ENCODE measurements at places on chromosomes 3 and 15.

GRCh38 chr3:170553788-170554757 lies 31.8 kb downstream of the SLC7A14 start:
- DNase-seq: no peak

DNA sequence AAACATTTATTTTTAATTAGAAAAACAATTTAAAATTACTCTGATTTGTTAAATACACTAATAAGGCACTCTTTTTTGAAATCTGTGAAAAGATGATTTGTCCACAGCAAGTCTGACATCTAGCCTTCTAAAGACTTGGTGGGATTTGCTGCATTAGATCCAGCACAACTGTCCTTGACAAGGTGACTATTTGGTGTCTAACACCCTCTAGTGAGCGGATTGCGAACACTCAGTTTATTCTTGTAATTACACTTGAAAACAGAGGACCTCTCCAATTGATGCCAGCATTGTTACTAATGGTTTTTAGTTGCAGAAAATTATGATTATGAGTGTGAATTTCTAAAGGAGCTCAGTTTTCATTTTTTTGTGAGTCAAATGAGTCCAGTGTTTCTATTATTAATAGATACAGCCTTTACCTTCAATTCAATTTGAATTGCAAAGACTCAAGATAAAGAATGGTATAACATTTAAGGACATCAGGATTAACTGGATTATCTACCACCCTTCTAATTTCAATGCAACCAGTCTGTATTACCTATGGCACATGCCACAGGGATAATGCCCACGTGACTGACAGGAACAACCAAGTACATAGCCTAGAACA lies 29.7 kb upstream of the STRIT1 start:
- DNase-seq: no peak

GRCh38 chr15:64571857-64572291 lies 111.5 kb downstream of the ZNF609 start:
- DNase-seq: no peak

DNA sequence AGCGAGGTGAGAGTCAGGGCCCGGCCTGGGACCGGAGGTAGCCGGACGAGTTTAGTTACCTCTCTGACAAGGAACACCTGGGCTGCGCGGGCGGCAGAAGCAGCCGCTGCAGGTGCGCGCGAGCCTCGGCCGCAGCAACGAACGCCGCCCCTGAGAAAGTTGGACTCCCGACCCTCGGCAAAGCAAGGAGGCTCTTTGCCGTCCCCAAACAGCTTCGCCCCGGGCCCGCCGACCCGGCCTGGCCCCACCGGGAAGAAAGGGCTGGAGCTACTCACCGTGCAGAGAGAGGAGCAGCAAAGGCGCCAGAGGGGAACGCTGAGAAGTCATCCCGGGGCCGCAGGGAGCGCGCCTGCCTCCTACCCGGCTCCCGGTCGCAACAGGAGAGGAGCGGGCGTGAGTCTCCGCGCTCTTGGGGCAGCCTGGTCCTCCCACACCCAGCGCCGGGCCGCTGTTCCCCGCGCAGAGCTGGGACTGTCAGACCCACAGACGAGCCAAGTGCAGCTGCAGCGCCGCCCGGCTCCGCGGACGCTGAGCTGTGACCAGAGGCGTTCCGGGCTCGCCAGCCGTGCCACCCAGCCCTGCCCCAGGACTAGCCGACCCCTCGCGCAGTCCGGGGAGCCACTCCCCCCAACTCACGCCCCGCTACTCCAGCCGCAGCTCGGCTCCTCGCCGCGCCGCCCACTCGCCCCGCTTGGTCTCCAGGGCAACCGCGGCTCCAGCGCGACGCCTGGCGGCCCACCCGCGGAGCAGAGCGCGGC lies at the start of gene IGSF11:
Gene IGSF11 (minus strand): TSS at position 591 of the 758 bp plus-strand sequence. CDS start 264 bp downstream, at position 327.
- peak; percentile 34 for DNase-seq

DNA sequence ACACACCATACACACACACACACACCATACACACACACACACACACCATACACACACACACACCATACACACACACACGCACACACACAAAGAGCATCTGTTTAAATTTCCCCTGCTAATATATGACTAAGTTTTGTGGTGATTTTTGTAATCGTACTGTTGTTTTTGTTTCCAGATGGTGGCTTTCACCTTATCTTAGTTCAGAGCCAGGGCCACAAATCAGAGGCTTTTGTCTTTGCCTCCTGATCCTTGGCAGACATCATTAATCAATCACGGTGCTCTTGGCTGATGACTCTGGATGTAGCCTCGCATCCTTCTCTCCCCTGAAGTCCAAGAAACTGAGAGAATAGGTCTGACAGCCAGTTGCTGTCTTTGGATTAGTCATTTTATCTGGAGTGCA lies 52.1 kb downstream of the EDEM1 start:
- DNase-seq: no peak

DNA sequence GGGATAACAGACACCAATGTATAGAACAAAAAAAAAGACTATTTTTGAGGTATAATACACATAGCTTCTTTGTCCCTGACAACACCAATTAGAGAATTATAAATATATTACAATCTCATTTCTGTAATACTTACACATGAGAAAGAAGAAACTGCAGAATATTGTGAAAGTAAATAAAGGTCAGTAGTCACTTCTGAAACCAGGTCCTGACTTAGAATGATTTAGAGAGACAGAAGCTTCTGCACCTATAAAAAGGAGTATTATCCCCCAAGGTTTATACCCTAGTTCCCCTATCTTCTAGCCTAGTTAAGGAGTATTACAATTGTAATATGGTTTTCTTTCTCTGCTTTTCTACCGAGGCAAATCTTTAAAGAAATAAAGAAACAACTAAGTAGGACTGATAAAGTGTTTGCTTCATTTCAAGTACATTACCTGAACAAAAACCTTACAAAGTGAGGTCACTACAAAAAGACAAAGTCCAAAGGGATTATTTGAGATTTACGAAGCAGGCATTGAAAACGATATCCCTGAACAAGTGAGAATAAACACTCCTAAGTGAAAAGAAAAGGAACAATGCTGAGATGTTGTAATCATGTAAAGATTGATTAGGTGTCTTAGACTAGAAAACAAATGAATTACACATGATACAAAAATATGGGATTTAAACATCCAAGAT lies 103.0 kb downstream of the GBE1 start:
- DNase-seq: no peak

DNA sequence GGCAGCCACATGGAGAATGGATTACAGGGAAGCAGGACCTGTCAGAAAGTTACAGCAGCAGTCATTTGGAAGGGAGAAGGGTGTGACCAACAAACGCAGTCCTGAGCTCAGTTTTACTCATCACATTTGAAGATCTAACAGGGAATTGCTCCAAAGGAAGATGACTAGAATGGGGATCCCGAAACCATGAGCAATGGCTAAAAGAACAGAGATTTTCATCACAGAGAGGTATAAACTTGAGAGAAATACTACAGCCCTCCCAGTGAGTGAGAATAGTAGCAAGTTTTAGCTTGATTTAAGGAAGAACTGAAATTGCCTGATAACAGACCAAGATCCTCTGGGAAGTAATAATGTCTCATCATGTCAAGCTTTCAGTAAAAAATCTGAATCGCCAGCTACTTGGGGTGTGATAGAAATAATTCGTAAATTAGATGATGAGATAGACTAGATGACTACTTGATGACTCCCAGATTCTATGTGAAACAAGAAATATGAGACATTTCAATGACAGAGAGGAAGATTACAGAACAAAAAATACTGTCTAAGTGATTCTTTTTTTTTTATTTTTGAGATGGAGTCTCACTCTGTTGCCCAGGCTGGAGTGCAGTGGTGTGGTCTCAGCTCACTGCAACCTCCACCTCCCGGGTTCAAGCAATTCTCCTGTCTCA lies 16.9 kb downstream of the CD47 start:
- no peak for DNase-seq

GRCh38 chr3:178382449-178383061 lies 153.7 kb upstream of the KCNMB2 start:
- DNase-seq: no peak

DNA sequence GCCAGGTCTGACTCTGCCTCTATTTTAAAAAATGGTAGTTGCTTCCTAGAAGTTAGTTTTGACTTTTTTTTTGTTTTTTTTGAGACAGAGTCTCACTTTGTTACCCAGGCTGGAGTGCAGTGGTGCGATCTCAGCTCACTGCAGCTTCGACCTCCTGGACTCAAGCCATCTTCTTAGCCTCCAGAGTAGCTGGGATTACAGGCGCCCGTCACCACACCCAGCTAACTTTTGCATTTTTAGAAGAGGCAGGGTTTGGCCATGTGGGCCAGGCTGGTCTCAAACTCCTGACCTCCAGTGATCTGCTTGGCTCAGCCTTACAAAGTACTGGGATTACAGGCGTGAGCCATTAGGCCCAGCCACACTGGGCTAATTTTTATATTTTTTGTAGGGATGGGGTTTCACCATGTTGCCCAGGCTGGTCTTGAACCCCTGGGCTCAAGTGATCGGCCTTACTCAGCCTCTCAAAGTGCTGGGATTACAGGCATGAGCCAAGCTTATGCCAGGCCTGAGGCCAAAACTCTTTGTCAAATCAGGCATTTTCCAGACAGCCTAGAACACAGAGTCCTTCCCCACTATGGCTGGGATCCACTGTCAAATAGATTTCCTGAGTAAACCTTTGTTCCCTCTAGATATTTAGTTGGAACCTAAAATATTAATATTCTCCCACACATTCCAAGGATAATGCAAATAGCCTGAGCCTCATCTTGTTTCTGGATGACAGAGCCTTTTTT lies 13.7 kb downstream of the C3orf62 start:
- DNase-seq: no peak

- DNase-seq: no peak
Measured at GRCh38 chr3:171164067-171164465, 137.5 kb upstream of the SLC2A2 start.

GRCh38 chr3:141083226-141083625 lies 32.1 kb downstream of the SPSB4 start:
- no peak for DNase-seq

DNA sequence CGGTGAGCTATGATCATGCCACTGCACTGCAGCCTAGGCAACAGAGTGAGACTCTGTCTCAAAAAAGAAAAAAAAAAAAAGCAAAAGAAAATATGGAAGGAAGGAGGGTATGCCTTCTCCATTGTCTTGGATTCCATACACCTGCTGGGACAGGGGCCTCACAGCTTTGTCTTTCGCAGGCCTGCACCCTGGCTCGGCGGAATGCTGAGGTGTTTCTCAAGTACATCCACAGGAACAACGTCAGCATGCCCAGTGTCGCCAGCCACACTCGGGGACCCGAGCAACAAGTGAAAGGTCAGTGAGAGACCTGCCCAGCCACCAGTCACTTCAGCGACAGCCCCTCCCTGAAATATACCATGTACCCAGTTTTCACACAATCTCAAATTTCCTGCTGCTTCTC lies 288.5 kb upstream of the UMPS start:
- no peak for DNase-seq

- DNase-seq: peak; percentile 80
Measured at GRCh38 chr3:28241221-28242160, at the start of gene CMC1. Gene CMC1, plus strand, starts transcription at chr3:28241619. Its CDS starts 175 bp downstream, at chr3:28241794.

DNA sequence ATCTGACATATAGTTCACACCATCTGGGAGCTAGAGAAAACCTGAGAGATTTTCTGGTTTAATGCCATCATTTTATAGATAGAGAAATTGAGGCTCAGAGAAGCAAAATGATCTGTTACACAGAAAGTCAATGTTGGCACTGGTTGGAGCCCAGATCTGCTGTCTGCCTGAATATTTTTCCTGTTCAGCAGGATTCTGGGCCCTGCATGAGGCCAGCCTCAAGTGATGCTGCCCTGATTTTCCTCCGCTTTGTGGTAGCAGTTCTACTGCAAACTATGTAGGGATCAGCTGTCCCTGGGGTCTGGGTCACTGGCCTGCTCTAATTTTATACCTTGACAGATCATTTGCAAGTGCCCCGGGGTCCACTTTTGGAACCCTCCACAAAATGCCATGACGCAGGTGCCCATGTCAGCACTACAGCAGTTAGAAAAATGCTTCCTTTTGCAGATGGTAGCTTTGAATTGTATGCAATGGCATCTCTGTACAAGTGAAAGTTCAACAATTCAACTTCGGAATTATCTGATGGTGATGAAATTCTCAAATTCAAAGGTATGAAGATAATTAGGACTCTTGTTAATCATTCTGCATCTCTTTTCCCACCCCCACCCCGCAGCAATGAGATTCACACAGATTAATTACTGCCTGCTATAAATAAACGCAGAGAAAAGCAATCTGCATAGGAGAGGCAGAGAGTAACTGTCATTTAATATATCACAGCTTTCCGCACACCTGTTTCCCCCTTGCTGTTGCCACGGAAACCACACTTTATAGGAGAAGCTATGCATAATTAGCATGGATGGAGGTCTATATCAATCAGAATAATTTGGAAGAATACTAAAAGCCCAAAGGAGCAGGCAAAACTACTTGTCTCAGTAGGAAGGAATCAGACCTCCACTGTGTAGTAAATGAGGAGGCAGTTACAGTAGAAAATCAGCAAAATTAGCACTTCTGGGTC lies 222.6 kb downstream of the PDCD6IP start:
- no peak for DNase-seq

DNA sequence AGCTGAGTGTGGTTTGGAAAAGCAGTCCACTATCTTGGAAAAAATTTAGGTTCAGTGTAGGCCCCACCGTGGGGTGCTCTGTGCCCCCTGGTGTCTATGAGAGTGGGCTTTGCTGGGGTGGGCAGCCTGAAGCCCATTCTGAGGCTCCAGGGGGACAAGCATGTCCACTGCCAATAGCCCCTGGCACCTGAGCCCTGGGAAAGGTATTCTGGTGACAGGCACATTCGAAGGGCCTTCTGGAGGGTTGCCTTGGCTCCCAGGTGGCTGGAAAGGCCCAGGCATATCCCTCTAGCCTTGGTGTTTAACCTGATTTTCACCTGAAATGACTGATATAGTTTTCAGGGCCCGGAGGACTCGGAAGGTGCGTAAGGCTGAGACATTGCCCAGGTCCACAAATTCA lies 36.1 kb downstream of the SCN5A start:
- no peak for DNase-seq

- no peak for DNase-seq
Measured at GRCh38 chr15:40927873-40928806, 1.0 kb upstream of the DLL4 start.

GRCh38 chr3:114252954-114253353 lies 15.6 kb upstream of the ZNF80 start:
- no peak for DNase-seq

- no peak for DNase-seq
Measured at GRCh38 chr3:165805946-165806561, 31.2 kb downstream of the BCHE start.

DNA sequence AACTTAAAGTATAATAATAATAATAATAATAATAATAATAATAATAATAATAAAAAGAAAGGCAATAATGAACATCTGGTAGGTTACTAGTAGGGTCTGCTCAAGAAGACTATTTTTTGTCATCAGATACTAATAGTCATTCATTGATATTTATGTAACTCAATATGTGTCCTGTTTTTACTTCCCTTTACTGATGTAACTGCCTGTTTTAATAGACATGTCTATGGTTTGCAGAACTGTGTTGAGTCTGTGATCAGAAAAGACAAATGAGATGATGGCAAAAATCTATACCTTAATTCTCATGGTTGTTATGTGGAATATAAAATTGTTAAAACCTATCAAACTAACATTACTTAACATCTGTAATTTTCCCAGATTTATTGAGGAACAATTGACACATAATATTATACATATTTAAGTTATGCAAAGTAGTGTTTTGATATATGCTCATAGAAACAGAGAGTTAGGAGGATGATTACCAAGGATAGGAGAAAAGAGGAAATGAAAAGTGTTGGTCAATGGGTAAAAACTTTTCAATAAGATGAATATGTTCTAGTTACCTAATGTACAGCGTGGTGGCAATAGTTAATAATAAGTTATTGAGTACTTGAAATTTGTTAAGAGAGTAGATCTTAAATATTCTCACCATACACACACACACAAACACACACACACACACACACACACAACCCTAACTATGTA lies 699.4 kb downstream of the ZPLD1 start:
- DNase-seq: no peak
